ENCODE measurements at places on chromosomes 6 and 20.

- no peak for DNase-seq
These were observed 700.6 kb downstream of the HACE1 start for GRCh38 chr6:104159045-104159618.

DNA sequence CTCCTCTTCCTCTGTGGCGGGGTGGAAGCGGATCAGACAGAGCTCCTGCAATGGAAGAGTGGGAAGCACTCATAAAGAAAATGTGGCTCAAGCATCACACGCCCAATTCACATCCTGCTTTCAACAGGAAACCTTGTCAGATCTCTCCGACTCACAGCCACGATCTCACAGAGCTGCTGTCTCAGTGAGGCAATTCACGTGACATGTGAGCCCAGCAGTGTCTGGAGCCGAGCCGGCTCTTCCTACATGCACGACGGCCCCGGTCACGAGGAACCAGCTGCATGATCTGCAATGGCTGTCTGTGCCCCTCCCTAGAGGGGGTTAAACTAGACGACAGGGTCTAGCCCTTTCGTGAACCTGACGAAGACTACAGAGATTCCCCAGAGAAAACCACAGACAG lies 29.5 kb upstream of the TCFL5 start:
- no peak for DNase-seq

GRCh38 chr6:158467923-158468322 lies 92.0 kb upstream of the TMEM181 start:
- no peak for DNase-seq

GRCh38 chr20:39874049-39874893 lies 814.8 kb downstream of the MAFB start:
- DNase-seq, result peak; percentile 74

DNA sequence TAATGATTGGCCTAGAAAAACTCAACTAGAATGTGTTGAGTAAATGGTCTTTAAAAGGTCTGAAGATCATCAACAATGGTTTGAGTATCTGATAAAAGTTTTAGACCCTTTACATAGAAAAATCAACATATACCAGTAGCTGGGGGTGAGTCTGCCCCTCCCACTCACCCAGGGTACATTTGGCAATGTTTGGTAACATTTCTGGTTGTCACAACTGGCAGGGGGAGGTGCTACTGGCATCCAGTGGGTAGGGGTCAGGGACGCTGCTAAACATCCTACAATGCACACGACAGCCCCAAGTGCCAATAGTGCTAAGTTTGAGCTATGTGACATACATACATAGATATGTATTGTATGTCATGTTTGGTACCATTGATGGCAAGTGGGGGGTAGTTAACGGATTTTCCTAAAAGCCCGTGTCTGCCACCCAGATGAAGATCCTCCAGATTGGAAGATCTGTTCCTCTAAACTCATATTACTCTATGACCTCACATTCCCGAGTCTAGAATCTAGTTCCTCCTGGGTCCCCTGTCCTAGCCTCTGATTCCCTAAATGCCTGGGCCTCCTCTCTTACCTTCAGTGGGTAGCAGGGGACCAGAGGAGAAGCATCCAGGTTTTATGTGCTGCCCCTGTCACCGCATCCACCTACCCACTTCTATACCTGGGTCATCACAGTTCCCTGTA lies 2.5 kb upstream of the MMP9 start:
- DNase-seq, result no peak

GRCh38 chr6:44284121-44284520 lies 13.9 kb downstream of the TMEM151B start:
- DNase-seq, result no peak

GRCh38 chr6:130779658-130780033 lies 47.6 kb upstream of the SMLR1 start:
- DNase-seq, result no peak

DNA sequence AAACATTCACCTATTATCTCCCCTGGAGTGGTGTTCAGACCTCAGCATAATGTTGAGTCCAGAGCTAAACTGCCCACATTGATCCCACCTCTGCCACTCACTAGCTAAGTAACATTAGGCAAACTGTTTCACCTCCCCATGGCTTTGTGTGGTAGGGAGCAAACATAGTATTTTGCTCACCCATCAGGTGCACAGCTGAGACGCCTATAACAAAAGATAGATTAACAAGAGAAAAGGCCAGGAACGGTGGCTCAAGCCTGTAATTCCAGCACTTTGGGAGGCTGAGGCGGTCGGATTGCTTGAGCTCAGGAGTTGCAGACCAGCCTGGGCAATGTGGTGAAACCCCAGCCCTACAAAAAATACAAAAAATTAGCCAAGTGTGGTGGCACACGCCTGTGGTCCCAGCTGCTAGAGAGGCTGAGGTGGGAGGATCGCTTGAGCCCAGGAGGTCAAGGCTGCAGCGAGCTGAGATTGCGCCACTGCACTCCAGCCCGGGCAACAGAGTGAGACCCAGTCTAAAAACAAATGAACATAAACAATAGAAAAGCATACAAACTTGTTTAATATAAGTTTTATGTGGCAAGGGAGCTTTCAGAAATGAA lies 91.6 kb downstream of the MAP3K7 start:
- DNase-seq, result no peak

DNA sequence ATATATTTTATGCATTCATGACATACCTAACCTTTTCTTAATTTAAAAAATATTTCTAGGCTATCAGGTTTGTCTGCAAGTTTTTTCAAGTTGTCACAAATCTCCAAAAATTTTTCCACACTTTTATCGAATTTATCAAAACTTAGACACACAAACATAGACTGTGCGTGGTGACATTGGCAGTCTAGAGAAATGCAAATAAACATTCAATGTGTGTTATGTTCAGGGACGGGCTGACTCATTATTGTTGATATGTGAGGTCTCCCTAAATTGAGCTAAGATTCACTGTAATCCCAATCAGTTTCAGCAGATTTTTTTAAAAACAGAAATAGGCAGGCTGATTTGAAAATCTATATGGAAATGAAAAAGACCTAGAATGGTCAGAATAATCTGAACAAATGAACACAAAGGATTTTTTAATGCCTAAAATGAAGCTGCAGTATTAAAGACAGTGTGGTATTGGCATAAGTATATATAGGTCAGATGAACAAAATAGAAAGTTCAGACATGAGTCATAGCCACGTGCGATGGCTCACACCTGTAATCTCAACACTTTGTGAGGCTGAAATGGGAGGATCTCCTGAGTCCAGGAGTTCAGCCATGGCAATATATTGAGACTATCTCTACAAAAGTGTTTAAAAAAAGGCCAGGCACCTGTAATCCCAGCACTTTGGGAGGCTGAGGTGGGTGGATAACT lies 19.2 kb downstream of the BLTP3A start:
- DNase-seq, result no peak

Measured in GM03348 (cell line).